ENCODE measurements at places on chromosomes 6 and 20.
A peak's percentile ranks its signal among the peaks of the same experiment; 100 is the strongest.

GRCh38 chr6:27777614-27778355 is 134.4 kb downstream of the OR2B2 start:
- no peak for DNase-seq

GRCh38 chr6:168122521-168122920 is 43.5 kb upstream of the FRMD1 start:
- no peak for DNase-seq

DNA sequence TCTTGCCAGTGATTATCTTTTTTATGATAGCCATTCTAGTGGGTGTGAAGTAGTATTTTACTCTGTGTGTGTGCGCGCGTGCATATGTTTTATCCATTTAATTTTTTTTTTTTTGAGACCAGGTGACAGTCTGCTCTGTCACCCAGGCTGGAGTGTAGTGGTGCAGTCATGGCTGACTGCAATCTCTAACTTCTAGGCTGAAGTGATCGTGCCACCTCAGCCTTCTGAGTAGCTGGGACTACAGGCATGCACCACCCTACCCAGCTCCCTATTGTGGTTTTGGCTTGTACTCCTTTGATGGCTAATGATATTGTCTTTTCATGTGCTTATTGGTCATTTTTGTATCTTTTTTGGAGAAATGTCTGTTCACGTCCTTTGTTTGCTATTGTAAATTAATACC is 33.3 kb downstream of the ITCH start:
- no peak for DNase-seq

GRCh38 chr6:133707456-133707855 is 181.5 kb upstream of the TCF21 start:
- peak; percentile 72 for DNase-seq

- no peak for DNase-seq
These were observed 491 bp downstream of the GPSM3 start for GRCh38 chr6:32191696-32192607.

- no peak for DNase-seq
These were observed 24.7 kb downstream of the SYTL3 start for GRCh38 chr6:158674342-158675131.

- DNase-seq: no peak
These were observed 8.4 kb downstream of the DTD1 start for GRCh38 chr20:18596270-18596669.

GRCh38 chr6:143234734-143235133 is 174.0 kb downstream of the AIG1 start:
- no peak for DNase-seq

DNA sequence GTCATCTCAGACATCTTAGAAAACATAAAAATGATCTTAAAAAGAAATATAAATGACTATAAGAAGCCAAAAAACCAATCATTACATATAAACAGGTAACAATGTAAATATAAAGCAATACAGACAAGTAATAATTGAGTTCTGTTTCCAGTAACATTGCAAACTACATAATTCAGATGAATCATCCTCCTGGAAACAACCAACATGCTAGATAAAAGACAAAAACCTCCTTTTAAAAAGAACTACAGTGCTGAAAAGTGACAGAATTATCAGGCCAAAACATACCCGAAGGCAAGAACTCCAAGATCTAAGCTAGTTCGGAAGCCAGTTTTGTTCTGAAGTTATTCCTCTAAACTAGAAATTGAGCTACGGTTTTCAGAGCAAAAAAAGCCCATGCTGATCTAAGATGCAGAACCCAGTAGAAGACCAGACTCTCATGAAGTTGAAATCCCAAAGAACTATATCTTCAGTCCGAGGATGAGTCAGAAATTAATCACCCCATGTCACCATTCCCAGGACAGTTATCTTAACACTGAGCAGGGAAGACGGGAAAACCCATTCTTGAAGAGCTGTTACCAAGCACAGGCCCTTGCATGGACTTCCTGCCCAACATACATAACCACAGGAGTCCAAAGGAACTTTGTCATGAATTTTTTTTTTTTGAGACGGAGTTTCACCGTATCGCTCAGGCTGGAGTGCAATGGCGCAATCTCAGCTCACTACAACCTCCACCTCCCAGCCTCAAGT is 9.8 kb downstream of the PGM3 start:
- DNase-seq: no peak

DNA sequence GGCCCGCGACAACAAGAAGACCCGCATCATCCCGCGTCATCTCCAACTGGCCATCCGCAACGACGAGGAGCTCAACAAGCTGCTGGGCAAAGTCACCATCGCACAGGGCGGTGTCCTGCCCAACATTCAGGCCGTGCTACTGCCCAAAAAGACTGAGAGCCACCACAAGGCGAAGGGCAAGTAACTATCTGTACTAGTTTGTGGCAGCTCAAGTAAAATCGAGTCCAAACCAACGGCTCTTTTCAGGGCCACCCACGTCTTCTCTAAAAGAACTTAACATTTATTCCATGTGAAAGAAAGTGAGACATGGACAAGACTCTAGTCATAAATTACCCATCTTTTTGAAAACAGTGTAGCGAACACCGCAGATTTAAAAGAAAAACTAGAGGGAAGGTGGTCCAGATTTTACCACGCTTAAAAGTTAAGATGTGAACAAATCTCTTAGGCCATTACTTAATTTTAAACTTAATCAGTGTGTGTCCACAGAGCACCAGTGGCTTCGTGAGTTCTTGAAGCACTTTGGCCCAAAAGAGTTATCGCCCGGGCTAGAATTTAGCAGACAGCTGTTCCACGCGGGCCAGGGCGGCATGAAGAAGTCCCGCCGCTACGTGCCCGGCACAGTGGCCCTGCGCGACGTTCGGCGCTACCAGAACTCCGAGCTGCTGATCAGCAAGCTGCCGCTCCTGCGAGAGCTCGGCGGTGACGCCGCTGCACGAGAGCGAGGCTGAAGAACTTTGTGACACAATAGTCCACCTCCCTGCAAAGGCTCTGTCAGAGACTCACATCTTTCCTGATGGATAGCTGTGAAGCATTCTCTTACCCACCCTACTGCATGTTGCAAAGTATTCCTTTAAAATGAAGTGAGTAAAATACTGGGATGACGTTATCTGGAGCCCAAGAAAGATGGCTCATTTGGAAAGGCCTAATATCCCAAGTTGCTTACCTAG is 113.9 kb upstream of the PRSS16 start:
- DNase-seq: peak; percentile 81

- DNase-seq: no peak
These were observed 1955.7 kb upstream of the DEFB115 start for GRCh38 chr20:29301624-29302259.

DNA sequence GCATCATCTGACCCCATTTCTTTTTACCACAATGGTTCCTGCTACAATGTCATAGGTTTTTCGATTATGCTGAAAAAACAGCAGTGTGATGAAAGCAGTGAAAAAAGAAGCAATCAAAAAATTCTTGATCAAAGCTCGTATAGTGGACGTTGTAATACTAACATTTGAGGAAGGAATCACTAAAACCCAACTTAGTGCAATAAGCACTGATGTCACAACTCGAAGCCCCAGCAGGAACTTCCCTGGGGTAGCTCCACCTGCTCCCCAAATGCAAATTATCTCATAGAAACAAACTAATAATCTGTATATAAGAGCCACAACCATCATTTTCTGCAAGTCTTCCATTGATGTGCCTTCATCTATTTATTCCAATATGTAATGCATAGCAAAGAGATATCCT is 285.6 kb upstream of the SGK1 start:
- DNase-seq: no peak

- peak; percentile 18 for DNase-seq
These were observed 52.7 kb downstream of the KDM1B start for GRCh38 chr6:18207949-18208348.

GRCh38 chr6:80454197-80454596 is 347.7 kb downstream of the BCKDHB start:
- no peak for DNase-seq

GRCh38 chr6:74408844-74409243 is 712.8 kb downstream of the CD109 start:
- no peak for DNase-seq

All from NCI-H82 (cell line).